ENCODE measurements at places on chromosomes 2 and 18.

DNA sequence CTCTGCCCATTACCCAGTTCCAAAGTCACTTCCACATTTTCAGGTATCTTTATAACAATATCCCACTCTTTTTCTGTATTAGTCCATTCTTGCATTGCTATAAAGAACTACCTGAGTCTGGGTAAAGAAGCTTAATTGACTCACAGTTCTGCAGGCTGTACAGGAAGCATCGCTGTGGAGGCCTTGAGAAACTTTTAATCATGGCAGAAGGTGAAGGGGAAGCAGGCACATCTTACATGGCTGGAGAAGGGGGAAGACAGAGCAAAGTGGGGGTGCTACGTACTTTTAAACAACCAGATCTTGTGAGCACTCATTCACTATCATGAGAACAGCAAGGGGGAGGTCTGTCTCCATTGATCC, 85.4 kb upstream of the MAP4K3 start:
- no peak for DNase-seq

DNA sequence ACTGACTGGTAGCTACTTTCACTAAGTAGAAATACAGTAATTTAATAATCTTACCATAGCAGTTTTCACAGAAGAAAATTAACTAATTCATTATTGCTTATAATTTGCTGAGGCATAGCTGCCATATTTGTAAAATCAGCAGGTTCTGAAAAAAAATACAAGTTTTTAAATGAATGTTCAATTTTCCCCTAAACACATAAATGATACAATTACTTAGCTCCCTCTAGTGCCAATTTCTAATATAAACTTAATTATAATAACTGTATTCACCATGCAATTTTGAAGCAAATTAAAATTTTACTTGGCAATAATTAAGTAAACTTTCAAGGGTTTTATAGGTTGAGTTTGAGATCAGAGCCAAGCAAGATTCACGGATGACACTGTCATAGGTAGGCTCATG, 1321.6 kb upstream of the ACVR2A start:
- DNase-seq: no peak

GRCh38 chr2:181340891-181341290, 116.3 kb upstream of the ITGA4 start:
- no peak for DNase-seq

DNA sequence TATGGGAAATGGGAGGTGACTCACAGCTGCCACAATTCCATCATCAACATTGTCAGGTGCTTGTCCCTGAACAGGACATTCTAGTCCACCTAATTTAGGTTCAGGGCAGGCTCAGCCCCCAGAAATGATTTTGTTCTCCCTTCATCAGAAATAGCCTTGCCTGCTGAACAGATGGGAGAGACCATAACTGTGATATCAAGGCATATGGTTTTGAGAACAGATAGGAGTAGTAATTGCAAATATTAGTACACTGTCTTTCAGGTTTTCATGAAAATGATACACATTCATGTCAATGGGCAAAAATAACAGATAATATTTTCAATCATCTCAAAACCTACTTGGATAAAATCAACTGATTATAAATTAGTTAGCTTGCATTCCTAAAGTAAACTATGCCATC, 316.5 kb downstream of the MBD2 start:
- no peak for DNase-seq

DNA sequence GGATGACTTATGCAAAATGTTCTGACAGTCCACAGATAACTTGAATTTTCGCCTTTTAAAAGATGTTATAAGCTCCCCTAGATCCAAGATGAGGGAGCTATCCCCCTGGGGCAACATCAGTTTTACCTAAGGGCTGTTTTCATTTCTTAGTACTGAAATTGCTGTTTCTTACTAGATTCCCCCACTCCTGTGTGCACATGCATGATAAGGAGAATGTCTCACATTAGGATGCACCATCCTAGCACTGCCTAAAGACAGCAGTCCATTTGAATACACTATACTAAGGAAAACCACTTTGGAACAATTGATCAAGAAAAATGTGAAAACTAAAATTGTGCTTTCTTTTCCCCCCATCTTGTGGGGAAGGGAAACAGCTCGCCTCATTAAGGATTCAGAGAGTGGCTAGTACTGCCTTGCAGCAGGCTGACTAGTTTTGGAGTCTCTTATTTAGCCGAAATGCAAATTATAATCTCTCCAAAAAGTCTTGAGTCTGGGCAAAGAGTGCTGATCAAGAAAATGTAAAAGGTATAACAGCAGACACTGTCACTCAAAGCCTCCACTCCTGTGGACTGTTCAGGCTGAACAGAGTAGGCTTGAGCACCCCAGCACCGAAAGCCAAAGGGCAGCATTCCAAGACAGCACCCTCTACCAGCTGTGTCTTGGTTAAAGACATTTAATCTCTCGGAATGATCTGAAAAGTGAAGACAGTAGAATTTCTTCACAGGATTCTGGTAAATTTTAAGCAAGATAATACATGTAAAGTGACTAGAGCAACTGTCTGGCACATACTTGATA, 65.0 kb downstream of the ZNF385B start:
- no peak for DNase-seq

DNA sequence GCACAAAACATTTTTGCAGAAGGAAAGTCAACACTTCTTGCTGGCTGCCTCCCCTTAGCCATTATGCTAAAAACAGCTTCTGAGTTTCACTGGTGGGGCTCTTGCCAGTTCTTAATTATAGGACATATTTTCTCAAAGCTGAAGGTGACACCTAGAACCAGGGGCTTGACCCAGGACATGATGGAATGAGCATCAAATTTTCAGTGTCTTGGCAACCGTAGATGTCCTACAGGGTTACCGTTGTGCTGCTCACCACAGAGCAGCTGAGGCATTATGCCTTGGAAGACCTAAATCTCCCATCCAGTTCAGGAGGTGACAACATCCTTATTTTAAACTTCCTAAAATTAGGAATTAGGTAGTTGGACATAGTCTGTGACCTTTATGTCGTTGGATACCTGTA, 46.7 kb downstream of the TMEM185B start:
- no peak for DNase-seq
